T-helper 17 cell (primary cell): ENCODE measurements at places on chromosomes 11 and 22.

- H3K27ac ChIP-seq: no peak overlapping the region
- H3K4me3 ChIP-seq: no peak overlapping the region
- DNase-seq: no peak
- H3K36me3 ChIP-seq: no peaks in the 10 kb centered on the region
- H3K27me3 ChIP-seq: no peaks in the 10 kb centered on the region
Observed at GRCh38 chr22:44074337-44074984, 50.4 kb downstream of the PARVB start.

GRCh38 chr11:18171377-18172000 is 1.1 kb upstream of the MRGPRX4 start:
- H3K4me1 ChIP-seq: no peaks in the 10 kb centered on the region
- H3K36me3 ChIP-seq: no peaks in the 10 kb centered on the region
- DNase-seq: no peak

DNA sequence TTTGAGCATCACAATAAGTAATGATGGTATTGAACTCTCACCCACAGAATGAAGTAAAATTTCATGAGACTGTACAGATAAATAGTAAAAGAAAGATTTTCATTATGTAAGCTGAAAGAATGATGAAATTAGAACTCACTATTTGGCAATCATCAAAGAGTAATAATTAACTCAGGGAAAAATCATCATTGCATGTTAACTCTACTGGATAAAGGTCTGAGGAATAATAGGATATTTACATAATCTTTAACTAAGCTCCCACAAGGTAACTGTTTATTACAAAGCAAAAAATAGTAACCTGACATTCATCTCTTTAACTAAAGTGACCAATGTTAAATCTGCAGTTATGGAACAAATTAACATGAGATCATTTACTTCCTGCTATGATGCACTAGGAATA is 739.9 kb downstream of the FAM181B start:
- DNase-seq: no peak
- no peak overlapping the region for H3K4me3 ChIP-seq
- no peak overlapping the region for H3K27ac ChIP-seq
- H3K4me1 ChIP-seq: no peaks in the 10 kb centered on the region

- no peak overlapping the region for H3K4me3 ChIP-seq
- no peaks in the 10 kb centered on the region for H3K36me3 ChIP-seq
- H3K27me3 ChIP-seq: no peaks in the 10 kb centered on the region
- no peaks in the 10 kb centered on the region for H3K4me1 ChIP-seq
Observed at GRCh38 chr11:88704485-88704884, 361.3 kb downstream of the GRM5 start.

GRCh38 chr11:67999201-67999629 is 4.7 kb downstream of the UNC93B1 start:
- no peaks in the 10 kb centered on the region for H3K36me3 ChIP-seq
- no peak overlapping the region for H3K27ac ChIP-seq
- H3K27me3 ChIP-seq: no peaks in the 10 kb centered on the region
- DNase-seq: no peak

GRCh38 chr11:69832561-69833413 is 13.6 kb upstream of the FGF3 start:
- H3K4me1 ChIP-seq: peaks cover 5% of the 10 kb centered on the region
- H3K4me3 ChIP-seq: no peak overlapping the region
- DNase-seq: no peak
- H3K36me3 ChIP-seq: no peaks in the 10 kb centered on the region

DNA sequence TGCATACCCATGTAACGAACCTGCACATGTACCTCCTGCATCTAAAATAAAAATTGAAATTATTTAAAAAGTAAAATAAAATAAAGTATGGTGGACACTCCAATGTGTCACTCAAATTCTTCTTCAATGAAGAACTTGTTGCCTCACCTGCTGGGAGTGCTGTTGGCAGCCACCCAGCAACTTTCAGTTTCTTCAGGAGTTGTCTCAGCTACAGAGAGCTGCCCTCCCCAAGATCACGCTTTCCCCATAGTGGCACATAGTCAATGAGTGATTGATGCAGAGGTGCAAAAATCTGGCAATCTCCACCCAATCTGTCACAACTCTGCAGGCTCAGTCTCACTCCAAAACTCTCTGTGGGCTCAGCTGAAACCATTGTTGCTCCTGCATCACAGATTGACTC is 92.3 kb upstream of the C11orf87 start:
- no peaks in the 10 kb centered on the region for H3K27me3 ChIP-seq
- no peak overlapping the region for H3K4me3 ChIP-seq
- no peaks in the 10 kb centered on the region for H3K36me3 ChIP-seq
- H3K4me1 ChIP-seq: no peaks in the 10 kb centered on the region

DNA sequence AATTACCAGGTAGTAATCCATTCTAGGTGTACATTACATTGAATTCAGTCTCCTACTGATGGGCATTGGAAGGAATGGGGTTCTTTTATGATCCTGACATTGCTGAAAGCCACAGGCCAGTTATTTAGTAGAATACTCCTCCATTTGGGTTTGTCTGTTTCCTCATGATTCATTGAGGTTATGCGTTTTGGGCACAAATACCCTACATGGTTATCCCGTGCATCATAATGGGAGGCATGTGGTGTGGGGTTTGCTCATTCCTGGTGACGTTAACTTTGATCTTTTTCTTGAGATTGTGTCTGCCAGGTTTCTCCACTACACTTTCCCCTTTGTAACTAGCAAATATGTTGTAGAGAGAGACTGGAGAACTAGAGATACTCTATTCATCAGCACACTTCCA is 5.5 kb downstream of the FOLR3 start:
- peak overlapping the region; percentile 3 for H3K27ac ChIP-seq
- DNase-seq: no peak
- peaks cover 22% of the 10 kb centered on the region for H3K27me3 ChIP-seq
- H3K36me3 ChIP-seq: no peaks in the 10 kb centered on the region
- H3K4me3 ChIP-seq: no peak overlapping the region
